ENCODE measurements at places on chromosomes 1 and 21.

DNA sequence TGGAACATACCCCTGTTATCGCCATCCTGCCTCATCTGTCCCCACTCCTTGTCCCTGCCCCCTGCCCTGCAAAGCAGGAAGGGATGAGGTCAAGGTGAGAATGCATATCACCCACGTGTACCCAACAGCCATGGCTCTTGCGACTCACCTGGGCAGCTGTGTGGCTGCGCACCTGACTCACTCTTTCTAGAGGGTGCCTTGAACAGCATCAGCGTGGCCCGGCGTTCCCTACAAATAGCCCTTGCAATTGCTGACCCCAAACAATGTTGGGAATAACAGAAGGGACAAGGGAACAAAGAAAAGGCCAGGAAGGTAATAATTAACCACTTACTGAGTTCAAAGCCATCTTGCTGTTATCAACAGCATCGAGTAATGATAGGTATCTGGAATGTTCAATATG is 10.2 kb downstream of the TMPRSS2 start:
- no peak for DNase-seq

DNA sequence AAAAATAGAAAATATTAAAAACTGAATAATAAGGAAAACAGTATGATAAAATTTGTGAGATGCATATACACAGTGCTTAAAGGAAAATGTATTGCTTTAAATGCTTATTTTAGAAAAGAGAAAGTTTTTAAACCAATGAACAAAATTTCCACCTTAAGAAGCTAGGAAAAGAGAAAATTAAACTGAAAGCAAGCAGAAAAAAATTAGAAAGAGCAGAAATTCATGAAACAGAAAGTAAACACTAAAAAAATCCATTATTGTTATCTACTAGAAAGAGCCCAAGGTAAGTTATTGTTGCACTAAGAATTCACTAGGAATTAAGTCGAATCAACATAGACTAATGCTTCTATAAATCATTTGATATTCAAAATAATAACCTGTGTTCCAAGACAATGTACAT is 67.7 kb downstream of the PIK3R3 start:
- no peak for DNase-seq

DNA sequence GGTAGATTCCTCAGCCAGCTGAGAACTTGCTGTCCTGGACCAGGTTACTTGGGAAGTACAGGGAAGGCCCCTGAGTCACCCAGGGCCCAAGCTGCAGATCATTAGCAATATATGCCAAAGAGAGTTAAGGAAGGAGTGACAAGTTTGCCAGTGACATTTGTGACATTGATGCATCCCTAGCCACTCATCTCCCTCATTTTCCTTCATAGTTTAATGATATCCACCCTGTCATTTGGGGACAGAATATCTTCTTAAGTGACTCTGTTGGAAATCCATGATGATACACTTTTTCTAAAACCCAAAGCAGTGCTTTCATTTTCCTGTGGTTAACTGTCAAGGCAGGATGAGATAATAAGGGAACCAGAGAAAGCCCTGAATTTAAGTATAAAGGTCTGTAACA is 3.2 kb downstream of the TNN start:
- no peak for DNase-seq

DNA sequence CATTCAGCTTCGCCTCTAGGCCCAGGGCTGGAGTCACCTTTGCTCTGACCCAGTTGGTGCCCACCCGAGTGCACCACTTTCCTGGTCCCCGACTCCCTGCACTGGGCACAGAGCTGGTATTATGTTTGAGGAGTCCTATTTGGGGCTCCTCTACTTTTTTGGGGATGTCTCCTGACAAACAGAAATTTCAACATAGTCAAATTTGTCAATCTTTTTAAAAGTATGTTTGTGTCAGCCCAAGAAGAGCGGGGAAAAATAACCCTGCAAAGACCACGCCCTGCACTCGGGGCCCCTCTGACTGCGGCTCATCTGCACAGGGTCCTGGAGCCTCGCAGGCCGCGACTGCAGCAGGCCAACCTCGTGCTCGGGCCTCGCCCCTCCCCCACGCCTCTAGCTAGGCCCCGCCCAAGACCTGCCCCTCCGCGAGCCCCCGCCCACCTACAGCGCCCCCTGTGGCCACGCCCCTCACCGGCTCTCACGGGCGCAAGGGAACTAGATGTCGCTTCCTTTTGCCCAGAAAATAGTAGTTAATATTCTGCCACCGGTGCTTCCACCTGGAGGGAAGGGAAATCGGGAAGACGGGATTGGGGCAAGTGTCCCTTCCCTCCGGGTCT is 11.4 kb downstream of the FAM229A start:
- DNase-seq = peak; percentile 77

DNA sequence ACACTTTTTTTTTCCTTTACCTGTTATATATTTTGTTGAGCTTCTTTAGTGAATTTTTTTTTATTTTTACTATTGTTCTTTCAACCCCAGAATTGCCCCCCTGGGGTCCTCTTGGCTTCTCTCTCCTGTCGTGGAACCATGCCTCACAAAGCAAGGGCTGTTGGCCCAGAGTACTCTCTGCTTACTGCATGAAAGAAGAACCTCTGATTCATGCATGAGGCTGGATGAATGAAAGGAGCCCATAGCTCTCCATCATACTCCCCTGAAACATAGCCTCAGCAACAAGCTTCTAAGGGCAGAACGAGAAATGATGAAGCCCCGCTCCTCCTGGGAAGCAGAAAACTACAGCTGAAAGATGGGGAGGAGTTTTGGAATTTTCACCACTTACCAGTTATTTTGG is 1441.0 kb downstream of the BRINP3 start:
- no peak for DNase-seq

DNA sequence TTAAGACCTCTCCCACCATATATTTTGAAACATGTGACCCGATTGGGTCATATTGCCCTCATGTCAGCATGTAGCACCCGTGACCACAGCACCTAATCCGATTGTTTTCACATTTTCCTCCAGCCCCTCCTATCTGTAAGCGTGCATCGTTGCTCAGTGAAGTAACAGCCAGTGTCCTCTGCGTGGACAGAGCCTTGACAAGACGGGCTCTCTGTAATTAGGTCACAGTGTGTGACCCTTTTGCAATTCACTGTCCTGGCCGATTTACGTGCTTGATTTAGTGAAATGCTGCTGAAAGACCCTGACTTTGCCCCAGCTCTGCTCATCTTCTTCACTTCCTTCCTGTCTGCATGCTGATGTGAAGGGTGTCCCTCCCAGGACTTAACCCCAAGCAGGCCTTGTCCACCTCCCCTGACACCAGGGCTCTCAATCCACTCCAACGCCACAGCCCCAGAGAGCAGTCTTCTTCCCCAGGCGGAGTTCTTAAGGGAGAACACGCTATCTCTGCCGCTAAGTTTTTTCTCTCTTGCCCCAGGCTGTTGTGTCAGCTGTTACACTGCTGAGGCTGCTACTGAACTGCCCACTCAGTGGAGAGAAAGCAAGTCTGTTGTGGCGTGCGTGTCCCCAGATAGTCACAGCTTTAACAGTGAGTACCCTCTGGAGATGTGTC is 19.4 kb downstream of the URB2 start:
- DNase-seq = no peak
